ENCODE measurements at places on chromosomes 1 and 21.
A peak's percentile ranks its signal among the peaks of the same experiment; 100 is the strongest.

DNA sequence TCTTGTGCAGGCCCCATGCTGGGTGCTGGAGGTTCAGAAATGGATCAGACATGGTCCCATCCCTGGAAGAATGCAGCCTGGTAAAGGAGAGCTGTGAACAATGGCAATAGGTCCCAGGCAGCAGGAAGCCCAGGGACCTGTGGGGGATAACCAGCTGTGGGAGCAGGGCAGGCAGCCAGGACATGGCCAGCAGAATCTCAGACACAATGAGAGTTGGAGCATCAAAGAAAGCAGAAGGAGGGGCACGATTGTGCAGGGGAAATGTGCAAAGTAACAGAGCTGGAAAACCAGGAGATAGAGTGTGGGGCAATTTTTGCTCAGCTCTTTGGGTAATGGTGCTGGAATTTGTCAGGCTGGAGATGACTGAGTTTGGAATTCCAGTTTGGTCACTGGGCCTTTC is 44.3 kb downstream of the C8B start:
- DNase-seq: no peak

DNA sequence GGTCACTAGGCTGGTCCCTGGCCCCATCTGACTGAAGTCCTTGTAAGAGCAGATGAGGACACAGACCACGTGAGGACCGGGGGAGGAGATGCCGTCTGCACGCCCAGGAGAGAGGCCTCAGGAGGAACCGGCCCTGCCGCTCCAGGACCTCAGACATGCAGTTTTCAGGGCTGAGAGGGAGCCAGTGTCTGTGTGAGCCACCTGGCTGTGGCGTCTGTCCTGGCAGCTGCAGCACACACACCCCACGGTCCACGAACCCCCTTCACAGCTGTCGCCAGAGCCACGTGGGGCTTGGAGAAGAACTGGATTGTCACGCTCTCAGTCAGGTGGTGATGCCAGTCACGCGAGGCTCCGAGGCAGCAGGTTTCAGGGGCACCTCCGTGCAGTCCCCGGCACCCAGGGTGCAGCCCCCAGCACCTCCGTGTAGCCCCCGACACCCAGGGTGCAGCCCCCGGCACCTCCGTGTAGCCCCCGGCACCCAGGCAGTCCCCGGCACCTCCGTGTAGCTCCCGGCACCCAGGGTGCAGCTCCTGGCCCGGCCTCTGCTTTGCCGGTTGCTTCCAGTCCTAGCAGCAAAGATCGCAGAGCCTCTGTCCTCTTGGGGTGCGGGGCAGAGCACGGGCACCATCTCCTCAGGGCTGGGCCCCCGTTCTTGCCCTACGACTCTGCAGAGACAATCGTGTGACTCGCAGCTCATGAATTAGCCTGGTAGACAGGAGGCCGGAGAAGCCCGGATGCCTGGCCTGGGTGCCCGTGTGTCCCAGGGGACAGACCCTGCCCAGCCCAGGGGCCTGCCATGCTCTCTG is 19.0 kb upstream of the SUMO3 start:
- DNase-seq: no peak

- no peak for DNase-seq
Measured at GRCh38 chr1:148308832-148309458, 156.9 kb upstream of the NBPF11 start.

GRCh38 chr1:227844320-227845146 is 29.1 kb downstream of the PRSS38 start:
- DNase-seq: no peak

GRCh38 chr1:51454554-51454953 is 64.5 kb downstream of the EPS15 start:
- no peak for DNase-seq

- DNase-seq: no peak
Measured at GRCh38 chr1:72438270-72438669, 155.9 kb upstream of the NEGR1 start.

GRCh38 chr1:113751516-113751915 is 7.8 kb downstream of the PHTF1 start:
- DNase-seq: no peak

GRCh38 chr1:203435615-203436014 is 40.0 kb upstream of the PRELP start:
- DNase-seq: no peak

DNA sequence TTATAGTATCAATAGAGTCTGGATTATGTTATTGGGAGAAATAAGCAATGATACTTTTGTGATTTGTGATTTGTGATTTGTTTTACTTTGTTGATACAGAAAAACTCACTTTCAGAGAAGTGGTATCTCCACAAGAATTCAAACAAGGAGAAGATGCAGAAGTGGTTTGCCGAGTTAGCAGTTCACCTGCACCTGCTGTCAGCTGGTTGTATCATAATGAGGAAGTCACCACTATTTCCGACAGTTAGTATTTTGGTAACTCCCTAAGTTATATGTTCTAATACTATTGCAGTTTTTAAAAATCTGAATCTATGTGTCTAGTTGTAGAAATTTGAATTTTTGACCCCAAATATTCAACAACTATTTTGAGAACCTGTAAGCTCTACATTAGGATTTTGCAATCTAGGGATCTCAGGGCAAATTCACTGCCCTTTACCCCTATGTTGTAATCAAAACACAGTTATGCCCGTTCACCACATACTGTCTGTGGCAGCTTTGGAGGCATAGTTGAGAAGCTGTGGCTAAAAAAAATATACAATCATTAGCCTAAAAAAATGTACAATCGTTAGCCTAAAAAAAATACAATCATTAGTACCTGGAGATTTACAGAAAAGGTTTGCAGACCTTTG is 288.1 kb downstream of the NCAM2 start:
- no peak for DNase-seq

GRCh38 chr1:6581561-6582305 is 1.9 kb downstream of the ZBTB48 start:
- DNase-seq: no peak

DNA sequence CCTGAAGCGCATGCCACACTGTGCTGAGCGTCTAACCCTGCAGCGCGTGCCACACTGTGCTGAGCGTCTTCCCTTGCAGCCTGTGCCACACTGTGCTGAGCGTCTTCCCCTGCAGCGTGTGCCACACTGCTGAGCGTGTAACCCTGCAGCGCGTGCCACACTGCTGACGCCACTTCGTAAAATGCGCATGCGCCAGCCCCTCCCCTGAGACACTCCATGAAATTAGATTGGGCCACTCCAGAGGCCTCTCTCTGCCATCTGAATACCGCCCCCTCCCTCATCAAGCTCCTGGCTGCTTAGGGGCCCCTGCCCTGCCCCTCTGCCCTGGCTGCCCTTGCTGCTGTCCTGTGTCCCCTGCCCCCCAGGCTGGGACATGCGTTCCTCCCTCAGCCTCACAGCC is 84.8 kb downstream of the POFUT2 start:
- DNase-seq: peak; percentile 28

GRCh38 chr21:36859744-36860501 is 106.5 kb downstream of the HLCS start:
- peak; percentile 78 for DNase-seq

- DNase-seq: no peak
Measured at GRCh38 chr1:117838911-117839310, 90.5 kb downstream of the GDAP2 start.

- no peak for DNase-seq
Measured at GRCh38 chr1:108646265-108646647, 14.6 kb downstream of the HENMT1 start.

DNA sequence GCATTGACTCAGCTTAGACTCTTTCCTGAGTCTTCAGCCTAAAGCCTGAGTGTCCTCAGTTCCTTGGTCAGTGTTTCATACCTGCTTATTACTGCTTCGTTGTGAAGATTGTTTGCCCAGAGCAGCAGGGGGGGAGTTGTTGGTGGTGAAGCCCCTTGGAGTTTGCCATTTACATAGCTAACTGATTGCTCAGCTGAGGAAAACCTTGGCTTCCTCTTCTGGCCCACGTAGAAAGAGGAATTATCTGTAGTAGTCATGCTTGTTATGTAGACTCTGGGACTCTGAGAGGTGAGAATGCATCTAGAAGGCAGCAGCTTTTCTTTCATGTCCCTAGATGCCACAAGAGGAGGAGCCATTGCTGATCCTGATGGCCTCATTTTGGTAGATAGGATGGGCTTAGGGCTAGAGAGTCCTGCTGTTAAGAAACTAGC is 125.9 kb downstream of the MAST2 start:
- DNase-seq: no peak

- no peak for DNase-seq
Measured at GRCh38 chr1:227898502-227899140, 49.1 kb downstream of the WNT9A start.

DNA sequence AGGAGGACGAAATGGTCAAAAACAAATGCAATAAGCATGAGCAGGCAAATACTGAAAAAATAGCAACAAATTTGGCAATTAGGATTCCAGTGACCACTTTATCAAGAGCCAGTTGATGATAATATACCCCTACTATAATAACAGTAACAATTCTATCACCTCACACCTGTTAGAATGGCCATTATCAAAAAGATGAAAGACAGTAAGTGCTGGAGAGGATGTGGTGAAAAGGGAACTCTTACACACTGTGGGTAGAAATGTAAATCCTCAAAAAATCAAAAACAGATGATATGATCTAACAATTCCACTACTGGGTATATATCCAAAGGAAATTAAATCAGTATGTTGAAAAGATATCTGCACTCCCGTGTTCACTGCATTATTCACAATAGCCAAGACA is 114.3 kb upstream of the GFI1 start:
- DNase-seq: no peak

DNA sequence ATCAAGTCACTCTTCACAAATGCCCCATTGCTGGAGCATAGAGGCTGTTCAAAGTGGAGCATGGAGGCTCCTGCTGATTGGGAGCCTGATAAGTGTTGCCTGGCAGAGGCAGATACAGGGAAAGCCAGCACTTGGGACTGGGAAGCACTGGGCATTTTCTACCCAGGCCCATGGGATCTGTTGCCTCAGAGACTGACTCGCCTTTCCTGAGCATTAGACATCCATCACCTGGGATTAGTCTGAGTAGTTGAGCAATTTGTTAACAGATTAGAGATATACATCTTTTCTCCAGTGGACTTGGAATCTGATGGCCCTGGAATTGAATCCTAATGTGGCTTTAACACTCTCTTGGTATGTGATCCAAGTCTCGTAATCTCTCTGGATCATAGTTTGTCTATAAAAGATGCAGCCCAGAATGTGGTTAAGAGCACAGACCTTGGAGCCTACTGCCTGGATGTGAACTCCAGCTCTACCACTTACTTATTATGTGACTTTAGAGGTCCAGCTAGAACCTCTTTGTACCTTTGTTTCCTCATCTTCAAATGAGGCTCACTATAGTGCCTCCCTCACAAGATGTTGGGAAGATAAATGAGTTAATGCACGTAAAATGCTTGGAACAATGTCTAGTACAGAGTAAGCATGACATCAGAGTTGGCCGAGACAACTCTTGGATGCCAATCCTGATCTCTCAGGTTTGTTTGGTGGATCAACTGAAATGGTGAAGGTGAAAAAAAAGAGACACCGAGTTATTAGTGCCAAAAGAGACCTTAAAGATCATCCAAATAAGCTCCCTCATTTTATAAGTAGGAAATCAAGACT is 38.3 kb upstream of the NRDC start:
- no peak for DNase-seq

- DNase-seq: no peak
Measured at GRCh38 chr1:106986603-106987002, 69.9 kb upstream of the PRMT6 start.

DNA sequence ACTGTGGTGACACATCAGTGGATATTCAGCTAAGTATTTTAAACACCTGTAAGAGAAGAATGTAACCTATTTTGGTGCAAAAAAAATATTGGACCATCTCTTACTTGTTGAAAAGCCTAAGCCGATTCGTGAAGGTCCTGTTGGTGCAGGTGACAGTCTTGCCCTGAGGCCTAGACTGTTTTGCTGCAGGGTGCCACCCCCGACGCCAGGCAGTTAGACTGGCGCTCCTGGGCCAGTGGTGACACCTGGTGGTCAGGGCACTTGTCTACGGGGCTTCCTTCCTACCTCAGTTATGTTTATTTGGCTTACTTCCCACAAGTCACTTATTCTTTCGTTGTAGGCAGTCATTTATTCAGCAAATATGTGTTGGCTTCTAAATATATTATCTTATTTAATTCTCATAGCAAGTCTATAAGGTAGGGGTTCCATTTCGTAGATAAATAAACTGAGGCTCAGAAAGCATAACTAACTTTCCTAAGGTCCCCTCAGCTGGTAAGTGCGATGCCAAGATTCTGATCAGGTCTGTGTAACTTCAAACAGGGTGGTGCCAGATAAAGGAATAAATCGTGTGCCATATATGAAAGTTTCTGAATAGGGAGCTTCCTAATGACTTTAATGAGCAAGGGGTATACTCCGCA is 1.9 kb downstream of the EEIG2 start:
- DNase-seq: peak; percentile 91

- DNase-seq: no peak
Measured at GRCh38 chr1:32903991-32904785, 3.0 kb upstream of the TMEM54 start.

- DNase-seq: no peak
Measured at GRCh38 chr1:36142121-36142520, 7.2 kb downstream of the TRAPPC3 start.

GRCh38 chr1:113479713-113480676 is 89.7 kb downstream of the MAGI3 start:
- no peak for DNase-seq

DNA sequence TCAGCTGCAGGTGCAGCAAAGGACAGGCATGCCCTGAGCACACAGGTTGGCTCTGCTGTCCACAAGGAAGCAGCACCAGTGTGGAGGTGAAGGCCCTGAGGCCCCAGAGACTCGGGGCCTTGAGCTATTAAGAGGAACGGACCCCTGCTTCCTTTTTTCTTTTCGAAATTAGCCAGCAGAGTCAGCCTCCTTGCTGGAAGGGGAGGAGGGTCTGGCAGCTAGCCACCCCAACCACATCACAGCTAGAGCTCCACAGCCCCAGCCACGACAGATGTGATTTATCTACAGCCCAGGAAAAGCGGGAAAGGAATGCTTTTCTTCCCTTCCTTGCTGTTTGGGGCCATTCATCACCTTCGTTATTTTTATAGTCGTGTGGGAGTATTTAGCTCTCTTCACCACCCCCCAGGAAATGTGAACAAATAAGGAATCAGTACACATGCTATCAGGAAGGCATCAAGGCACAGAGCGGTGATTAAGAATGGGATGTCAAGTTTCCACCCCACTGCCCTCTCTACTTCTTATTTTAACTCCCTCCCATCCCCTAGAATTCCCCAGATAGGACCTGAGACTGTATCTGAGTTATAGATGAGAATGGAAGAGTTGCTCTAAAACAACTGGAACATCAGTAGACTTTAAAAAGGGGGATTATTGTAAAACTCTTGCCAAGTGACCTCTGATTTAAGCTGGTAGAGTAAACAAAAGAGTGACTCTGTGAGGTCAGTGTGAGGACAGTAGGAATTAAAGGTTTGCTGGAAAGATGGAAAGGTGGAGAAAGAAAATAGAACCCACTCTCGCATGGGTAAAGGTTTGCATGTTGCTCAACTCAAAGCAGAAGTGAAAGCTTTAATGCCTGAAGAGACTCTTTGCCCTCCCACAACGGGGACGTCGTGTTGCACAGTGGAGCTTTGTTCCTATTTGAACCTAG is 224.7 kb upstream of the GJB5 start:
- no peak for DNase-seq

GRCh38 chr1:3746389-3746829 is 5.8 kb upstream of the CCDC27 start:
- no peak for DNase-seq

All from activated CD8-positive, alpha-beta memory T cell treated with anti-CD3 and anti-CD28 coated beads, Interleukin-2, amount 10 ng/mL, durations not matched to agents 7 days and 5 days (primary cell).